Psoas muscle (tissue), 8 donors: ENCODE measurements at places on chromosomes 2 and 18. TPM values are rescaled to one million over a fixed set of nuclear protein-coding genes. Genes with fewer than 3 reads are reported as not detected.

DNA sequence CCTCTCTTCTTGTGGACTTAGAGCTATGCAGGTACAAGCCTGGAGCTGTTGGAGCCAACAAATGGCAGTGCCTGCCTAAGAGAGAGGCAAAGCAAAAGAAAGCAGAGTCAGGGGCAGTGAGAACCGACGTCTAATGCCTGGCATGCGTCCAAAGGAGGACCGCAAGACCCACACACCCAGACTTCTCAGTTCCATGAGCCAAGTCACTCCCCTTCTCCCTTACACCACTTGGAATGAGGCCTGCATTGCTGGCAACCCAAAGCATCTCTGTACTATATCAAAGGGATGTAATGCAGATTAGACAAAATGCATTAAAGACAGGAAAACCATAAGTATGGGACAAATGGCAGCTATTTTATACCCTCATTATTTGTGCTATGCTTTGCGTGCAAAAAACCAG, 49.9 kb upstream of the RNU4ATAC start:
- no peak for DNase-seq
- no peak overlapping the region for H3K4me3 ChIP-seq
- no peaks in the 10 kb centered on the region for H3K36me3 ChIP-seq
- H3K4me1 ChIP-seq: peaks cover 67% of the 10 kb centered on the region
- peak overlapping the region; percentile 56 for H3K27ac ChIP-seq
- H3K27me3 ChIP-seq: no peaks in the 10 kb centered on the region

- no peak for DNase-seq
- H3K4me3 ChIP-seq: no peak overlapping the region
- peaks cover 59% of the 10 kb centered on the region for H3K36me3 ChIP-seq
- peaks cover 10% of the 10 kb centered on the region for H3K4me1 ChIP-seq
- H3K27ac ChIP-seq: no peak overlapping the region
These were observed 76.3 kb upstream of the FRZB start for GRCh38 chr2:182942756-182943155.

GRCh38 chr2:167181134-167181533, 292.9 kb downstream of the XIRP2 start:
- H3K27me3 ChIP-seq: no peaks in the 10 kb centered on the region
- H3K27ac ChIP-seq: no peak overlapping the region
- peaks cover 3% of the 10 kb centered on the region for H3K4me1 ChIP-seq
- H3K36me3 ChIP-seq: no peaks in the 10 kb centered on the region

The IL1R2 gene
- 0.57 TPM for total RNA-seq

The DSG1 gene
- total RNA-seq: not detected
